Glutamatergic neuron (in vitro differentiated cells): ENCODE measurements at places on chromosomes 6 and 20.

DNA sequence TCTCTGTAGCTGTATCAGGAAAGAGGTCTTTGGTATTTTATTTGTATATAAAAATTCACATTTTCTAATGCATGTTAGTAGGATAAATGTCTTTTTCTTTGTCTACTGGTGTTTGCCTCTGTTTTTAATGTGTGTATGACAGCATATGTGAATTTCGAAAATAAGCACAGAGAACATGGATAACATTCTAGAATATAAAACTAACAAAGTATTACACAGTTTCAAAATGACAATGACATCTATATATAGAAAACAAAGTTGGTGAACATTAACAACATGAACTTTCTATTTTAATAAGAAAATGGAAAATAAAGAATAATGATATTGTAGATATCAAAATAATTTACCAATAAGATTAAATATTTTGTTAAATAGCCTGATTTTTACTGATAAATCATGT is 608.0 kb downstream of the COL12A1 start:
- DNase-seq: no peak

GRCh38 chr6:158028876-158029275 is 47.2 kb downstream of the SYNJ2 start:
- no peak for DNase-seq

DNA sequence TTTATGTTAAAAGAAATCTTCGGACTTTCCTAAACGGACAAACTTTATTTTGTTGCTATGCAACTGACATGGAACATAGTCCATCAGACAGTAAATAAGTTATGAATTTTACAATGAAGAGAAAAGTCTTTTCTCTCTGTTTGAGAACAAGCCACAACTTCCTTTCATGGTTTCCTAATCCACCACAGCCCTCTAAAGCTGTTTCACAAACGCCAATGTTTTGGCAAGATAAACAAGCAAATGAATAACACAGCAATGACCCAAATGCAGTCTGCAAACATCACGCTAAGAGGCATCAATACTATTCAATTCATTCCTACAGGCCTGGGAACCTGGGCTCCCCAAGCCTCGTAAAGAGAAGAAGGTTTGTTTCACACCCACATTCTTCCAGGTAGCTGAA is 60.4 kb downstream of the HAO1 start:
- no peak for DNase-seq

DNA sequence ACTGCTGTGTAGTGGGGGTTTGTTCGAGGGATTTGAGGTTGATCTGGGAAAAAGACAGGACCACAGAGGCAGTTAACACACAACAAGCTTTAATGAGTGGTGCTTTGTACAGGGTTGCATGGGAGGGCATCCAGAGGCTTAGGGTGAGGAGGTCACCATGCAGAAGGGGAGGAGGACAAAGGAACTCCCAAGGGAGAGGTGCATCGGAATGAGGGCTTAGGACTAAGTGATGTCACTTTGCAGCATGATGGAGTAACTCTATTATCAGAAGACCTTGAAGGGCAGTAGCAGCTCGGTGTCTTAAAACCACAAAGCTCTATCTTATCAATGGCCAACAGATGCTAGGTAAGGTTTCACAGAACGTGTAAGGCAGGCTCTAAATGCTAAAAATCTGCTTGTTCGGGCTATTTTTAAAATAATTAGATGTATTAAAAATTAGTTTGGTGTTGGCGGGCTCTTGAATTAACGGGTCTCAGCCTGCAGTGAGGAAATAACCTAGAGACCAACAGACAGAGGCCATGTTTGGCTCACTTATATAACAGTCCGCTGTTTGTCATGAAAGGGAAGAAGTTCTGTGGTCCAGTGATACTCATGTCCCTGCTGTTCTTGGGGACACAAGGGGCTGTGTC is 37.9 kb downstream of the MAN1A1 start:
- DNase-seq: no peak

GRCh38 chr6:3617681-3618311 is 133.7 kb downstream of the PXDC1 start:
- DNase-seq: no peak
